Stimulated activated CD4-positive, alpha-beta T cell treated with anti-CD3 and anti-CD28 coated beads, Interleukin-1b, Interleukin-23, amount 100 ng/mL, for 1 hour (primary cell): ENCODE measurements at places on chromosomes 6 and 20.
A peak's percentile ranks its signal among the peaks of the same experiment; 100 is the strongest.

DNA sequence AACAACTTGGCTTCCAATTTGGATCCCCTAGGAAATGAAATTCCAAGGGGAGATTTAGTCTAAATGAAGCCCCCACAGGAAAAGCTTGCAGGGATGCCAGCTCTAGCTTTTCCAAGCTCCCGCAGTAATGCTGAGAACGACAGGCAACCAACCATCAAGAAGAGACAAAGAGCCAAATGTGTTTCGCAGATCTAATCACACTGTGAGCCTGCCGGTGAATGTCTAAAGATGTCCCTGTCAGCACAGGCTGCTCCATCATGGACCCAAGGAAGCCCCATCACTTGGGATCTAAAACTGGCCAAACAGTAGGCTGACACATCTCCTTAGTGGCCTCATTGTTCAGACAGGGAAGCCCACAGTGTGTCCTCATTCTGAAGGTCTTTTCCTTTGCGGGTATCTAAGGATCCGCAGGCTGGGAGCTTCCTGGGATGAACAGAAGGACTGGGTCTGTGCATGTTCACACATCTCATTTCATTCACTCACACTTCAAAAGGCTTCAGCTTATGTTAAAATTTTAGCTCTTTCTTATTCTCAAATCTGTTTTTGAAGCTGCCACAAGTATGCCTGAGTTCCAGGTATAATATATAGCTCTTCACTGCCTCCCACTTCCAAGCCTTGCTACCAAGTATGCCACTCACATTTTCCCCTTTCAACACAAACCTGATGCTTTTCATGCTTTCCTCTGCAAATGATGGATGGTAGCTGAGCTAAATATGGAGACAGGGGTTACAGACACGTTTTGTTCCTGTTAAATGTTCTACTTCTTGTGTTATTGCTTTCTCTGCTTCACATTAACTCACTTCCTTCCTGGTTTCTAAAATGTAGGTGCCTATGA is 229.8 kb downstream of the HIVEP2 start:
- DNase-seq, result no peak

DNA sequence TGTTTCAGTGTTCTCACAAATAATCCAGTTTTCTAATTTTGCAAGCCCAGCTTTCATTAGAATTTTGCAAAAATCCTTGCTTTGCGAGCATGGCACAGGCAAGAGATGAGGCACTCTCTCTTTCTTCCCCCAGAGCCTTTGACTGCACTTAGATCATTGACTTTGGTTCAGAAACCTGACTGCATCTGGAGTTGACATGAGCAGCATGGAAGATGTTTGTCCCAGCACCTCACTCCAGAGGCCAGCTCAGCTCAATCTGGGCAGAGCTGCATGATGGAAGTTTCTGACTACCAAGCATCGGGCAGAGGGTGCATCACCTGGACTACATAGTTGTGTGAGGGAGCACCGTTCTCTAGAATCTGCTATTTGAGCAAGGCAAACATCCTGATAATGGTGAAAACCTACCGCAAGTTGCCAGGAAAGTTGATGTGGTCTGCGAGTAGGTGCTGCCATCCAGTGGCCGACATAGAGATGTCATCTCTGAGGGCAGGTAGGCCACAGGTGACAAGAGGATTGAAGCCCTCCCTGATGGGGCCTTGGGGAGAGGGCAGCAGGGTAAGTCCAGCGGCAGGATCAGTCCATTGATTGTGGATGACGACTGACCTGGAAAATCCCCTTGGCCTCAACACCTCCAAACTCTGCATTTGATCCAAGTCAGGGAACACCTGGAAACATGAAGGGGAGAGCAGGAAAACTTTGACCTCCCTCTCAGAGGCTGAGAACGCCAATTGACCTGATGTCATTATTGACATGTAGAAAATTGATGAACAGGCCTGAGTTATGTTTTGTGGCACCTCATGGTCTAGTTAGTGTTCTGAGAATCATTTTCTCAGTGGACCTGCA is 3.8 kb upstream of the LPA start:
- peak; percentile 3 for DNase-seq

DNA sequence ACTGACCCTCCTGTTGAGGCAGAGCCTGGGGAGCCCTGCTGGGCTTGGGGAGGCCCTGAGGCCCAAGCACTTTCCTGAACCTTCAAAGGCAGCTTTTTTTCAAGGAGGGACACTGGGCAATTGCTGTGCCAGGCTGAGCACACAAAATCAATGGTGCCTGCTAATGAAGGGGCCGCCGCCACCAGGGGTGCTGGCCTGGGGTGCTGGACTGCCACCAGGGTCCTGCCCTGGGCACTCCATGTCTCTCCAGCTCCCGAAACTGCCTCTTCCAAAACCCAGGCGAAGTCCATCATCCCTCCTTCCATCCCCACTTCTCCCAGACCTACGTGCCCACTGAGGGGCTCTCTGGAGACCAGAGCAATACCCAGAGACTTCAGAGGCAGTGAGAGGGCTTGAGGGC is 145.6 kb downstream of the GRM4 start:
- DNase-seq, result no peak

- DNase-seq, result no peak
Observed at GRCh38 chr6:108738684-108739416, 109.4 kb upstream of the ARMC2 start.

DNA sequence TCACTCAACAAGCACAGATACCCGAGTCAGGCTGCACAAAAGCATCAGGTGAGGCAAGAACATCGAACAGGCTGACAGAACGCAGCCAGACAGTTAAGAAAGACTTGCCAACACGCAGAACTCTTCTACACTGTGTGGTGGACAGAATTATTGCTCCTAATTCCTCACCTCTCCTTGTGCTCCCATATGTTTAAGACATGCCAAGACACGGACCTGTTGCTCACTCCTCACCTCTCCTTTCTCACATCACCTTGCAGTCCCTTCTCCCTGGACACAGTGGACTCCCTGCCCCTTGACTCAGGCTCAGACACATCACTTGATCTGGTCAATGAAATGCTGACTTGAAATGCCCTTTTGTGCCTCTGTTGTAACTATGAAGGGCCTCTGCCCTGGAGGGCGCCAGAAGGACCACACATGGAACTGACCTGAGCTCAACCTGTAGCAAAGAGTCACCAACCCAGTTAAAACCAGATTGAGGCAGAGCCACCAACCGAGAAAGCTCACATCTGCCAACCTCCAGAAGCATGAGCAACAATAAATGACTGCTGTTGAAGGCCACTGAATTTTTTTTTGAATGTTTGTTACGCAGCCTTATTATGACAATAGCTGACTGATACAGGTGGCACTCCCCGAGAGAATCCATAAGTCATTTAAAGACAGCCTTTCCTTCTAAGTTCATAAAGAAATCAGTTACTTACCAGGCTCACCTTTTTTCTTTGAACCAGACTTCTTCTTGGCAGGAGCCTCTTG is 24.0 kb downstream of the RRBP1 start:
- DNase-seq, result no peak

GRCh38 chr6:43744491-43744890 is 25.5 kb upstream of the VEGFA start:
- no peak for DNase-seq

GRCh38 chr20:46984405-46984804 is 89.8 kb downstream of the EYA2 start:
- no peak for DNase-seq

GRCh38 chr6:42201382-42201781 is 6.6 kb upstream of the GUCA1B start:
- DNase-seq, result no peak

DNA sequence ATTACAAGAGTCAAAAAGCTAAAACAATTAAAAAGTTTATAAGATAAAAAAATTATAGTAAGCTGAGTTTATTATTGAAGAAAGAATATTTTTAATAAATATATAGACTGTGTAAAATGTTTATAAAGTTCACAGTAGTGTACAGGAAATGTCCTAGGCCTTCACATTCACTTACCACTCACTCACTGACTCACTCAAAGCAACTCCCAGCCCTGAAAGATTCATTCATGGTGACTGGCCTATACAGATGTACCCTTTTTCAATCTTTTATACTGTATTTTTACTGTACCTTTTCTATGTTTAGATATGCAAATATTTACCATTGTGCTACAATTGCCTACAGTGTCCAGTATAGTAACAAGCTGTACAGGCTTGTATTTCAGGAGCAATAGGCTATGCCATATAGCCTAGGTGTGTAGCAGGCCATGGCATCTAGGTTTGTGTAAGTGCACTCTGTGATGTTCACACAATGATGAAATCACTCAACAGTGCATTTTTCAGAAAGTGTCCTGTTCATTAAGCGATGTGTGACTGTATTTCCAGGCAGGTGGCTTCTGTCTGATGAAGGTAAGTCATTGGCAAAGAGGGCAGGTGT is 130.2 kb downstream of the BTBD3 start:
- no peak for DNase-seq

DNA sequence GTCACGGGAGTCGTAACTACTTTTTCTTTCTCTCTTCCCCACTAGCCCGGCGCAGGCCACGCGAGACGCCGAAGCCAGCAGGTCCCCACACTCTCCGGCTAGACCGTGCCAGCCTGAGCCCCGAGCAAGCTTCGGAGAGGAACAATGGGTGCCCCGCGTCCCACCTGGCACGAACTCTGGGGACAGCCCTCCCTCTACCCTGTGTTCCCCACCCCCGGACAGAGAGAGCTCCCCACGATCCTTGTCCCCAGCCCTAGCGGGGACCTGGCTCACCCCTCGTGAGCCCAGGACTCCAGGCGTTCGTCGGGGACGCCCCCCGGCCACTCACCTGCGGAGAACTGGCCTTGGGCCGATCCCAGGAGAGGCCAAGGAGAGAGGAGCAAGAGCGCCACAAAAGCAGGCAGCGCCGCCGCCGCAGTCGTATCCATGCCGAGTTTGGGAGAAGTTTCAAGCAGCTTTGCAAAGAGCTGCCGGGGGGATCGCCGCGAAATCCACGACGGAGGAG is 416 bp downstream of the PTPRK start:
- no peak for DNase-seq
